ENCODE measurements at places on chromosomes 7 and 10. TPM values are rescaled to one million over a fixed set of nuclear protein-coding genes. Genes with fewer than 3 reads are reported as not detected.
A peak's percentile ranks its signal among the peaks of the same experiment; 100 is the strongest.

DNA sequence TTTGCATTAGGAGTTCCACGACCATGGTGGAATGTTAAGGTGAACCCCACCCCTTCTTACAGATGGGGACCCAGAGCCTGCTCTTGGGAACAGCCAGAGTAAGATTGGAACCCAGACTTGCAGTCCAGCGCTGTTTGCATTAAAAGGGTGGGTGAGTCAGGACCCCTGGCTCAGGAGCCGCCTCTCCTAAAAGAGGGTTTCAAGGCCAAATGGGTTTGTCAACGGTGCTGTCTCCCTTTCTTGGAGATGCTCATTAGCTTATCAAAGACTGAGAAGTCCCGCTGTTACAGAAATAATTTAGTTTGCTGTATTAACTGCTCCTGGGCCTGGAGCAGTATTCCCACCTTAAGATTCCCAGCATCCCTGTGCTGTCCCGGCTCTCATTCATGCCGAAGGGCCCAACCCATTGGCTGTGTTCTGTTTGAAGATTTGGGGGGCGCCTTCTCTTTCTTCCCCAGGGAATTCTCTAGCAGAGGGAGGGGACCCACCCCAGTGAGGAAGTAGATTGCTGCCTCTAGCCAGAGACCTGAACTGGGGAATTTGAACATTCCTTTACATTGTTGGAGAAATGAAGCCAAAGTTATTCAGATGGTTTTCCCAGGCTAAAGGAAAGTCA lies 1.8 kb downstream of the MARVELD1 start:
- no peak for DNase-seq

GRCh38 chr7:101717628-101718357 lies 88.7 kb upstream of the MYL10 start:
- DNase-seq, result peak; percentile 75

Gene PGAM1
- polyA plus RNA-seq, result 977 TPM

DNA sequence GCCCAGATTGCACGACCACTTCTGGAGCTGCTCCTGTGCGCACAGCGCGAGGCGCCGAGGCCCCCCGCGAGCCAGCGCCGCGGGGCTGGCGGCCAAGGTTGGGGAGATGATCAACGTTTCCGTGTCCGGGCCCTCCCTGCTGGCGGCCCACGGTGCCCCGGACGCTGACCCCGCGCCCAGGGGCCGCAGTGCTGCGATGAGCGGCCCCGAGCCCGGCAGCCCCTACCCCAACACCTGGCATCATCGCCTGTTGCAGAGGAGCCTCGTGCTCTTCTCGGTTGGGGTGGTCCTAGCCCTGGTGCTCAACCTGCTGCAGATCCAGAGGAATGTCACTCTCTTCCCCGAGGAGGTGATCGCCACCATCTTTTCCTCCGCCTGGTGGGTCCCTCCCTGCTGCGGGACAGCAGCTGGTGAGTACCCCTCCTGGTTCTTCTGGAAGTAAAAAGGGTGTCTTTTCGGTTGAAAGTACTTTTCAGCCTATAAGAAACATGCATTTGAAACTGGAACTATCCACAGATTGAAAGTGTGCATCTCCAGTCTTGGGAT lies 683 bp downstream of the INSIG1 start:
- no peak for DNase-seq

DNA sequence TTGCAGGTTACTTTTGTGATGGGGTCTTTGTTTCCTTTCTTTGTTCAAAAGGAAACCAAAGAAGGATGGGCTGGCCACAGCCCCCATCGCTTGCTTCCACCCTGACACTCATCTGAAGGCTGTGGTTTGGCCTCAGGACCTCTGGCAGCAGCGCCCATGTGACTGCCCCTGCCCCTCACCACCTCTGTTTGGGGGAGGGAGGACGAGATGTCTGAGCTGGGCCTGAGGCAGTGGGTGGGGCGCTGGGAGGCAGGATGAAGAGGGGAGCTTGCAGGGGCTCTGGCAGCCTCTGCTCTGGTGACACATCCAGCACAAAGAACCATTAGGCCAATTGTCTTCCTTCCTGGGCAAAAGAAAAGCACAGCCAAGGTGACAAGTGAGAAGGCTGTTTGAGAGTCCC lies 15.9 kb upstream of the CHST15 start:
- no peak for DNase-seq

- no peak for DNase-seq
These were observed 28.1 kb downstream of the STAMBPL1 start for GRCh38 chr10:88908194-88908593.

Gene PLA2G12B
- not detected for polyA plus RNA-seq

- DNase-seq, result no peak
These were observed 5.7 kb upstream of the GLCCI1 start for GRCh38 chr7:7962851-7963250.

- no peak for DNase-seq
These were observed 446.4 kb downstream of the PTPRN2 start for GRCh38 chr7:158141221-158141582.
